Anterior cingulate cortex (tissue), 58 donors: ENCODE measurements at places on chromosomes 12 and 14.

- DNase-seq: no peak
Observed at GRCh38 chr14:100533656-100534485, 53.3 kb downstream of the BEGAIN start.

DNA sequence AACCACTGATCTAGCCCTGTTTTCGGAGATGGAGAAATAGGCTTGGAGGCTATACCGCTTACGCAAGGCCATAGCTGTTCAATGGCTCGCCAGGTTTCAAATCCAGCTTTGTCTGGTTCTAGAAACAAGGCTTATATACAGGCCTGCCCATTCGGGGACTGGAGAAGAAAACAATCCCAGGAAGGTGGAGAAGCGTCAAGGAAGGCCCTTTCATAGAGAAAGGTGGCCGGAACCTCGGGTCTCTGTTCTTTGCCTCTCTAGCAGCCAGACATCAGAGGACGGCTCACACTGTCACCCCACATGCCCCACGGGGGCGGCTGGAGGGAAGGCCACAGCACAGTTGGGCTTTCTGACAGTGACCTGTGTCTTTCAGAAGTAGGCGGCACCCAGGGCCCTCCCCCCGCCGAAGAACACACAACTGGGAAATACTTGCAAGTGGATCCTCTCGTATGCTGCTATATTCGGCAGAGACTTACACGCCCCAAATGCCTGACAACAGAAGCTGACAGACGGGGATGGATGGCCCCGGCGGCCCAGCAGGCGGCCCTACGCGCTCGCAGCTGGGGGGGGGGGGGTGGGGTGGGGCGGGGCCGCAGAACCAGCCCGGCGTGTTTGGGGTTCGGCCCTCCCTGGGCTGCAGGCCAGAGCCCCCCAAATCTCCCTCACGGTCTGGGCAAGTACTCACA lies 4.5 kb upstream of the SETD1B start:
- peak; percentile 32 for DNase-seq

DNA sequence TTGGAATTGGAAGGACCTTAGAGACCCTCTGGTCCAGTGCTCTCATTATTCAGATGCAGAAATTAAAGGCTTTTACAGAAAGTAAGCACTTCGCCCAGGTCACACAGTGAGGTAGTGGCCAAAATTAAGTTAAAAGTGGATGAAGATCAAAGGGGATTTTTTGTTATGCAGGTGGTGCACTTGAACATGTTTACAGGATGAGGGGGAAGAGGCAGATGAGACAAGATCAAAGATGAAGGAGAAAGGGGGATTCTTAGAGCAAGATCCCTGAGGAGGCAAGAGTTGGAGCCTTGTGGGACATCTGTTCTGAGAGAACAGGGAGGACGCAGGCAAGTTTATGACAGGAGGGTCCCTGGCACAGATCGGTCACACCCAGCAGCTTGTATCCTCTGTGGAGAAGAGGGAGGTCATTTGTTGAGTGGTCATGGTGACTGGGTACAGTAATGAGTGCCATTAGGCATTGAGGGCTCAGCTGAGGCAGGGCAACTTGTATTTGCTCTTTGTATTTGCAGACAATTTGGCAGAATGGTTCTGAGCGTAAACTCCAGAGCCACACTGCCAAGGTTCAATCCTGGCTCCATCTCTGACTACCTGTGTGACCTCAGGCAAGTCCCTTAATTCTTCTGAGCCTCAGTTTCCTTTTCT lies 84.0 kb downstream of the BORCS5 start:
- no peak for DNase-seq

DNA sequence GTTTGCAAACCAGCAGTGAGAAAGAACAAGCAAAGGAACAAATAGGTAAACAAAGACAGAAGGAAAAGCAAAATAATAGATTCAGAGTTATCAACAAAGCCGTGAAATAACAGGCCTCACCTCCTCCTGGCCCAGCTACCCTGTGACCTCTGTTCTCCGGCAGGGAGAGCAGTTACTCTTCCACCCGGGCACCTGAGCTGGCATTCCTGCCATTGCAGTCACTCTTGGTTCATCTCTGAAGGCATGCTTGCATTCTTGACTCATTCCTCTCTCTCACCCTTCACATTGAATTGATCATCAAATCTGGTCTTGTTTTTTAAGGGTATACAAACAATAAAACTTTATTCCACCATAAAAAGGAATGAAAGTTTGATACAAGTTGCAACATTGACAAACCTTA lies 95.1 kb downstream of the TTC8 start:
- DNase-seq: no peak

DNA sequence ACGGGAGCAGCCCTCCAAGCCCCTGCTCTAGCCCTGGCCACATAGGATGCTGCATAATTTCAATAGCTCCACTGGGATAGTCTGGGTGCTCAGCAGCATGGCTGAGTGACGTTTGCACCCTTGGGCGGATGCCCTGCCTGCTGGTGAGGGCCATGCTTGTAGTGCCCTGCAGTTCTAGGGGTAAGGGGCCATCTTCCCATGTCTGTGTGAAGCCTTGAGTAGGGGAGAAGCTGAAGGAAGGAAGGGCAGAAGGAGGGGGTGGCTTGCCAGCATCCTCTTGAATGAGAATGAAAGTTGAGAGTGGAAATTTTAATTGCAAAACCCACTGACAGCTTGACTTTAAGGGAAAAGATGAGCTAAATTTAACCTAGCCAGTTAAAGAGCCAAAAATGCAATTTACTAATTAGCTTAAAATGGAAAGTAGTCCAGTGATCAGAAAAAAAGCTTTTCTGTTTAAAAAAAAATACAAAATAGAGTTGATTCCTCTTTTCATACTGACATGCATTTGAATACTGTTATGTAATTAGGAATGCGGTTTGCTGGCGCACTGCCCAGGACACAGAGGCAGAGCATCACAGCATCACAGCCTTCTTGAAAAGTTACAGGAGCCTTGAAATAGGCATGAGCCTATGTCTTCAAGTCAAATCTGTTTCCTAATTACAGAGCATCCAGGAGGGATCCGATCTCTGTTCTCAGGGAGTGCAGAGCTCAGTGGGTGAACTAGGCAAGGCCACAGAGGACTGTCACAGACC lies 18.5 kb upstream of the EML1 start:
- DNase-seq: peak; percentile 84

DNA sequence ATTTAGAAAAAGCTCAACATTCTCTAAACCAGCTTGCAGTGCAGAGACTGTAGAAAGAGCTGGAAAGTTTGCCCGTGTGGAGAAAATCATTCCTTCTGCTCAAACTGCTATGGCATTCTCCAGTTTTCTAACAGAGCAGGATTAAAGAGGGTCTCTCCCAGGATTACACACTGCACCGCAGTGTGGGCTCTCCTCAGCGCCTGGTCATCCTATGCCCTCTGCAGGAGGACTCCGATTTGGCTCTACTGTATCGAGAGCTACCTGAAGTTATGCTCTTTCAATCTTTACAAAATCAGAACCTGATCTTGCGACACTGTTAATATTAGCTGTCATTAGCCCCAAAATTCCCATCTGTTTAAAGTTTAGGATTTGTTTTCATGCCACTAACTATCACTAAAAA lies 33.0 kb downstream of the BHLHE41 start:
- DNase-seq: no peak

DNA sequence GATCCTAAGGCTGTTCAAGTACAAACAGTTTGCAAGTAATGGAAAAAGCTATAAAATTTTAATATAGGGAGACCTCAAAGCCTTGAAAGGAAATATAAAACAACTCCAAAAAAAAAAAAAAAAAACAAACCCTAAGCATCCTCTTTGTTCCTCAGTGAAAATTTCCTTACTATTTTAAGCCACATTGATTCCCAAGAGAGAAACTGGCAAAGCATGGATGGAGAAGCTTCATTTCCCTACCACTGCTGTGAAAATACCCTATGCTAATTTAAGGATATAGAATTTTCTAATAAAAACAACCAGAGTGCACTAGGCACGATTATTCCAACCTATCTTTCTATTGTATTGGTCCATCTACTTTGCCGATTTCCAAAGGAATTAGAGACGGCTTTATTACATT lies 283.1 kb downstream of the CACNA1C start:
- DNase-seq: no peak

DNA sequence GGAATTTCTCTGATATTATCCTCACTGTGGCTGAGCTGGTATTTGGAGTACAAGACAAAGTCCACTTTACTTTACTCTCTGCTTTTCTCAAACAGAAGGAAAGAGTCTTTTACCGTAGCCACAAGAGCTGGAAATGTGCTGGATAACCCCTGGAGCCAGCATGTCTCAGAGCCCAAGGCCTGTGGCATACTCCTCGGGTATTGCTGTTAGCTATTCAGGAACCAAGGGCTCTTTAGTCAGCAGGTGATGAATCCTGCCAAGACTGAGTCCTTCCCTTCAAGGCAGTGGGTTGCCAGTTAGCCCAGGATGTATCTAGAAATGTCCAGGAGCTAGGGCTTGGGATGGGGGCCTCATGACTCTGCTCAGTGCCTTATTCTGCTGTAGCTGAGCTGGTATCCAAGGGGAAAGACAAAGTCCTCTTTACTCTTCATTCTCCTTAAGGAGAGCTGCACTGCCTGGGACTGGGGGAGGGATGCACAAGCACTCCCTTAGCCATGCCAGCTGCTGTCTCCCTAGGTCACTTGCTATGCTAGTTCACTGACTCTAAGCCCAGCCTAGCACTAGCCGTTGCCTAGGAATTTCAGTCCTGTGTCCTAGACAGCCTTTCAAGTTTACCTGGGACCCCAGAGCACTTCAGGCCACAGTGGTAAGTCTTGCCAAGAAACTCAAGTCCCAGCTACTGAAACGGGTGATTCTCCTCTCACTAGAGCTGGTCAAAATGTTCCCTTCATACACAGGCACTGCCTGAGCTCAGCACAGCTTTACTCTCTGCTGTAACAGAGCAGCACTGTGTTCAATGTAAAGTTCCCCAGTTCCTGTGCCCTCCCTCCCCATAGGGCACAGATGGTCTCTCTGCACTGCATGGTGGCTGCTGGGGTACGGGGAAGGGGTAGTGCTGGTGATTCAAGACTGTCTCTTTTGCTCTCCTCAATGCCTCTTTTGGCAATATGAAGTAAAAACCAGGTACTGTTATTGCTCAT lies 136.4 kb downstream of the SLC35F4 start:
- no peak for DNase-seq

DNA sequence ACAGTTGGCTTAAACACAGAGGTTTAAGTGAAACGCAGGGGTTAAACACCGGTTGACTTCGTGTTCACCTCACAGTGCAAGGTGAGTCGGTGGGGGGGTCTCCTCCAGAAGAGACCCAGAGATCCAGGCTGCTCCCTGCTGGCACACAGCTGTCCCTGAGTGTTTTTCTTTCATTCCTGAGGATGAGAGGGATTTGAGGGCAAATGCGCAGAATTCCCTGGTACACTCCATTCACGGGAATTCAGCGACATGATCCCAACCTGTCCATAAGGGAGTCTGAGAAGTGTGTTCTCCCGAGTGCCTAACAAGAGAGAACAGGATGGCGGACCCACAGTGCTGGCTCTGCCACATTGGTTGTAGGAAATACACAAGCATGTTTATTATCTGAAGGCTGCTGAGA lies 107.2 kb upstream of the ESRRB start:
- peak; percentile 1 for DNase-seq

- no peak for DNase-seq
Observed at GRCh38 chr14:75794615-75795038, 133.6 kb downstream of the TTLL5 start.

GRCh38 chr14:96165493-96166436 lies 38.9 kb upstream of the BDKRB2 start:
- DNase-seq: no peak

DNA sequence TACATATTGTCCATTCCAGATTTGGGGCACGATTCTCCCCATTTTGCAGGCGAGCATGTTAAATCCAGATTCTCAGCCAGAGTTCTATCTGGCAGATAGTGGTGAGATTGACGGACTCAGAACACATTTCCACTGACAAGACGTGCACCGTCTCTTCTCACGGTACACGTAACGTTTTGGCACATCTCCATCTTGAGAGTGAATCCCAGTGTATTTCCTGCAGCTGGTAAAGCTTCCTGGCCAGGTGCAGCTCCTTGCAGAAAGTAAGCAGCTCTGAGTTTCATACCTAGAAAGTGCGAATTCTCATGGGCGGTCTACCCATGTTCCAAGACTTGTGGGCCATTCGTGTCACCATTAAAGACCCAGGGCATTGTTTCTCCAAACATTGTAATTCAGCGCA lies 102.6 kb downstream of the TSPAN9 start:
- no peak for DNase-seq

DNA sequence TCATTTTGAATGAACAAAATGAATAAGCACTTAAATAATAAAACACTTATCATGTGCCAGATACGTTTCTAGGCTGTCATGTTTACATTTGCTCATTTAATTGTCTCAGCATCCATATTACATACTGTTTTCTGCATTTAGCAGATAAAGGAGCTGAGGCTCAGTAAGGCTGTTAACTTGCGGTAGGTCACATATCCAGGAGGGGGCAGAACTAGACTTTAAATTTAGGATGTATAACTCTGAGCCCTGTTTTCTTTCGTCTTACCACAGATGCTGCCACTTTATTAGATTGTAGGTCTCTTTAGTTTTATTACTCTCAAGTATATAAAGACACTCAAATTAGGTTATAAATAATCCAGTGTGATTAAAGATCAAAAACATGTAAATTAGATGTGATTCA lies 17.7 kb downstream of the IRAK4 start:
- DNase-seq: no peak

DNA sequence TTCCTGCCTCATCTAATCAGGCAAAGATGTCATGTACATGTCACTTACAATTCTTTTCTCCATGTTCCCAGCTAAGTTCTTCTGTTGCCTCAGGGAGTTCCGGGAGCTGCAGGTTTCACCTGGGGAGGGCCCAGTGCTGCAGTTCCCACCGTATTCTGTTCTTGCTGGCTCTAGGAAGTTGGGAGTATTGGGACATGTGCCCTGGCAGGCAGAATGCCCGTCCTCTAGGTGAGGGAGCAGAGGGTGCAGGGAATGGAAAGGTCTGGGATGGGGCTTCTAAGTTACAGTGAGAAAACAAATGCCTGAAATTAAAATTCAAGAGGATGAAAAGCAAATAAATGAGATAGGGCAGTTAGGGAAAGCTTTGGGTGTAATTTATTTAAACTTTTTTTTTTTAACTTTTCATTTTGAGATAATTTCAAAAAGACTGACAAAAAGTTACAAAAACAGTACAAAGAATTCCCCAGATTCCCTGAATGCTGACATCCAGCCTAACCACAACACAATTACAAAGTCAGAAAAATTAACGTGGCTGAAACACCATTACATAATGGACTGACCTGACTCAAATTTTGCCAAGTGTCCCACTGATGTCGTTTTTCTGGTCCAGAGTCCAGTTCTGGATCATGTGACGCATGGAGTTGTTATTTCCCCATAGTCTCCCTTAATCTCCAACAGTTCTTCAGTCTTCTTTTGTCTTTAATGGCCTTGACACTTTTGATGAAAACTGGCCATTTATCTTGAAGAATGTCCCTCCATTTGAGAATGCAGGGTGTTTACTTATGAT lies 187.2 kb upstream of the MYL2 start:
- no peak for DNase-seq

- no peak for DNase-seq
Observed at GRCh38 chr12:76308866-76309265, 39.3 kb downstream of the BBS10 start.

GRCh38 chr12:17028348-17028747 lies 422.4 kb upstream of the LMO3 start:
- DNase-seq: no peak
